ENCODE measurements at places on chromosomes 4 and X. TPM values are rescaled to one million over a fixed set of nuclear protein-coding genes. Genes with fewer than 3 reads are reported as not detected.
A peak's percentile ranks its signal among the peaks of the same experiment; 100 is the strongest.

The USP17L18 gene
- polyA plus RNA-seq, result not detected

The SLC4A4 gene
- polyA plus RNA-seq, result 9.6 TPM

- peaks cover 4% of the 10 kb centered on the region for H3K27me3 ChIP-seq
- DNase-seq, result peak; percentile 66
- peaks cover 6% of the 10 kb centered on the region for H3K4me1 ChIP-seq
- no peak within 1 kb of the TSS for H3K27ac ChIP-seq
Observed at GRCh38 chr4:1113311-1114009, at the start of gene RNF212. Gene RNF212 (minus strand): TSS chr4:1113564. CDS start chr4:1113464, 100 bp downstream.

The SSX4 gene
- polyA plus RNA-seq, result not detected

The EDNRA gene
- polyA plus RNA-seq, result 19.0 TPM

DNA sequence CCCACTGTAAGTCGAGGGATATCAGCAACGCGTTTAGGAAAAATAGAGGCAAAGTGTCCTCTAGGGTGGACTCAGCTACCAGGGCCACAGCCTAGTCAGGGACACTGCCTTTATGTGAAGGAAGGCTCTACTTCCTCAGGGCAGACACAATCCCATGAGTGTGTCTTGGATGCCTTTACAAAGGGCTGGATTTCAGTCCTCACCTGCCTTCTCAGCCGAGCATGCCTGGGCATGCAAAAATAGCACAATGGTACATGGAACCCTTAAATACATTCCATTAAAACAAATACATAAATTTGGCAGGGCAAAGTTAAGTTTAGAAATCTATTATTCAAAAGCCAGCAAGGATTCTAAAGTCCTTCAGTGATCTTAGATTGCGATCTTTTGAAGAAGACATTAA, 51.1 kb downstream of the DMD start:
- no peaks in the 10 kb centered on the region for H3K27me3 ChIP-seq
- H3K4me3 ChIP-seq, result no peak overlapping the region
- no peak for DNase-seq
- no peaks in the 10 kb centered on the region for H3K4me1 ChIP-seq
